CD8-positive, alpha-beta memory T cell (primary cell): ENCODE measurements at places on chromosomes 6 and 20. TPM values are rescaled to one million over a fixed set of nuclear protein-coding genes. Genes with fewer than 3 reads are reported as not detected.

DTNBP1 gene
- 37.3 TPM for polyA plus RNA-seq

PRR18 gene
- polyA plus RNA-seq, result not detected

OR12D3 gene
- polyA plus RNA-seq, result not detected

LAMA4 gene
- not detected for polyA plus RNA-seq

TAF4 gene
- polyA plus RNA-seq, result 1.4 TPM

GRM4 gene
- polyA plus RNA-seq, result 0.03 TPM

IER3 gene
- 0.58 TPM for polyA plus RNA-seq

IL17F gene
- polyA plus RNA-seq, result not detected

CST4 gene
- polyA plus RNA-seq, result not detected

DPPA5 gene
- not detected for polyA plus RNA-seq

- no peak for DNase-seq
Measured at GRCh38 chr6:75611011-75611701, 9.5 kb downstream of the SENP6 start.

DNA sequence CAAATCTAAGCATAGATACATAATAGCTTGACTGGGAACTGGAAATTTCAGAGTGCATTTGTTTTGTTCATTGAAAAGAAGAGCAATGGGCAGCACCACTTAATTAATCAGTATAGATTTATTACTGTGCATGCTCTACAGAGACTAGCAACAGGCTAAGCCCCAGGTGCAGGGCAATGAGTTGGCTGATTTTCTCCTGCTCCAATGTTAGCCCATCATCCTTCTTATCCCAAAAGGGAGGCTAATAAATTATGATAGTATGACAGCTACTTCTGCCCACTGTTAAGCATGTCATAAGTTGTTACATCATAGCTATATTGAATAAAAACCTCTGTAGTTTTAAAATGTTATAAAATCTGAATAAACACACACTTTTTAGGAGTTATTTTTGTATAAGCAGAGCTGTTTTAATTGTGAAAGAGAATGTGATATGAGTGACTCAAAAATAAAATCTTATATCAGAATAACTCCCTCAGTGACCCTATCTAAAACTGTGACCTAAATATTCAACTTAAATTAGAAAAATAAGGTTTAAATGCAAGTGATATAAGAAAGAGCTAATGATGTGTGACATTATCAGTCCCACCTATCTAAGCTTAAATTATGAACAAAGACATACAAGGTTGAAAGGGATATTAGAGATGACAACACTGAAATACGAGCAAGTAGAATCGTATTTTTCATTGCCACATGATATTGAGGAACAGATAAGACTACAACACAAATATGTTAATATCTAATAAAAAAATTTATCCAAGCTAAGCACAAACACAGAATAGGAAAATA lies 967.3 kb upstream of the ADGRB3 start:
- DNase-seq, result no peak

GRCh38 chr20:58129721-58130151 lies 98.7 kb downstream of the ANKRD60 start:
- DNase-seq, result no peak

GRCh38 chr6:108737594-108738546 lies 110.4 kb upstream of the ARMC2 start:
- DNase-seq, result no peak

- no peak for DNase-seq
Measured at GRCh38 chr20:35660122-35660937, 4.4 kb downstream of the CPNE1 start.

DNA sequence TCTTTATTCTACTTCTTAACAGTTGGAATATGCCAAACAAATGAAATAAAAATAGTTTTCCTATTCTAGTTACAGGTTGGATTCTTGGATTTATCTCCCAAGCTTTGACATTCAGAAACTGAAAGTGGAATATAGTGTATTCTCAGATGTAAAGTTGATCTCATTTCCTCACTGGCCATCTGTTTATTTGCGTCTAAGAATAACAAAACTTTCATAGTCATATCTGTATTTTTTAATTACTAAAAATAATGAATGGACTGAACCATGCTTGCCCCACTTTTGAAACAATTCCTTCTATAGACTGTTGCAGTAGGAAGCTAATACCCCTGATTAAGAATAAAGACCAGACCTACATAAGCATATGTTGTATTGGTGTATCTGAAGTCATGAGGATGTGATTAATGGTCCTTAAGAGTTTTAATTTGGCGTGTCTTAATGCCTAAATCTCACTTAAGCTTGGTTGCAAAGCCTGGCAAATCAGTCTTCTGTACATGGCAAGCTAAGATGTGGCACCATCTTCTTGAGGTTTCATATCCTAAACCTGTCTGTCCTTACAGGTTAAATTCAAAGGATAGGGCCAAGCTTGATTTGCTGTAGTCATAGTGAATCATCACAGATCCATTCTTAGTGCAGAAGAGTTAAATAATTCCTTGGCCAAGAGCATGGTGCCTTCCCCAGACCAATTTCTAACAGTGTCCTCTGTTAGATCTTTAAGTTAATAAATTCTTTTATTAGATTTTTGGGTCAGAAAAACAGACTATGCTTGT lies 58.9 kb downstream of the FOXO3 start:
- DNase-seq, result no peak

DNA sequence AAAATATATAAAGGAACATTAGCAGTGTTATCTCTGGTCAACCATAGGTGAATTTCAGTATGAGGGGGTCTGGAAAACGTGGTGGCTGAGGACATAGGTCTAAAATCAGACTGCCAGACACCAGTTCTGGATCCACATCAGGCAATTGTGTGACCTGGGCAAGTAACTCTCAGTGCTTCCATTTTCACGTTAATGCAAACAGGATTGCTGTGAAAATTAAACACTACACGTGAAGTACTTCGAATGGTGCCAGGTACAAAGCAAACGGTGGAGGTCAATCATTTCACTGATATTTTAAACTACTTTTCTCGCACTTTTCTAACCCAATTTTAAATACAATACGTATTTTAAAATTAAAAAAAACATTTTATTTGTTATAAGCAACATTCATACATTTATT lies 315.7 kb downstream of the TRDN start:
- DNase-seq, result no peak

GRCh38 chr20:23926526-23926880 lies 47.0 kb upstream of the CST5 start:
- DNase-seq, result no peak

DNA sequence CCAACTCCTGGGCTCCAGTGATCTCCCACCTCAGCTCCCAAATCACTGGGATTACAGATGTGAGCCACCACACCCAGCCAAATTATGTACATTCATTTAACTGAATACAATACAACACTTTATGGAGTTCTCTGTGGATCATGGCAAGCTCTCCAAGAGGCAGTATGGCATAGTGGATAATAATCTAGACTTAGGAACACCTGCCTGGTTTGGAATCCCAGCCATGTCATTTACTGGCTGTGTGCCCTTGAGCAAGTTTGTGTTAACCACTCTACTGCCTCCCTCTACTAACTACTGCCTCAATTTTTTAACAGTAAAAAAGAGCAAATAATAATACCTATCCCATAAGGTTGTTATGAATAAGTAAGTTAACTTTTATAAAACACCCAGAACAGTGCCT lies 1.9 kb upstream of the ETV7 start:
- DNase-seq, result no peak

DNA sequence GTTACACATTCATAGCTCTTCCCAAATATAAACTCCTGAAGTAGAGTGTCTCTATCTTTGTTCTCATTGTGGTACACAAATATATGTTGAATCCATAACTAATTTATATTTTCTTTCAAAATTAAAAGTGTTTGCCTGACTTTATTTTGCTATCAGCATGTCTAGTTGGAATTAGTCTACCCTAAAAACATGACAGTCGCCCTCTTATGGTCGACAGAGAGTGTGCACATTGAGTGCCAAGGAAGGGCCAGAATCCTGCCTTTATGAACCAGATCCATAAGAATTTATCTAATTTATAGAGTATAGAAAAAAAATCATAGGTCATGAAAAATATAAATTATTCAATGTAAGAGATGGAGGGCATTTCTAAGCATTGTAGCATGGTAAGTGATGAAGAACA lies 12.3 kb upstream of the DEFB112 start:
- no peak for DNase-seq

GRCh38 chr6:158367816-158368215 lies 55.6 kb downstream of the TULP4 start:
- DNase-seq, result no peak

- no peak for DNase-seq
Measured at GRCh38 chr6:107941627-107942026, 16.4 kb downstream of the SEC63 start.

DNA sequence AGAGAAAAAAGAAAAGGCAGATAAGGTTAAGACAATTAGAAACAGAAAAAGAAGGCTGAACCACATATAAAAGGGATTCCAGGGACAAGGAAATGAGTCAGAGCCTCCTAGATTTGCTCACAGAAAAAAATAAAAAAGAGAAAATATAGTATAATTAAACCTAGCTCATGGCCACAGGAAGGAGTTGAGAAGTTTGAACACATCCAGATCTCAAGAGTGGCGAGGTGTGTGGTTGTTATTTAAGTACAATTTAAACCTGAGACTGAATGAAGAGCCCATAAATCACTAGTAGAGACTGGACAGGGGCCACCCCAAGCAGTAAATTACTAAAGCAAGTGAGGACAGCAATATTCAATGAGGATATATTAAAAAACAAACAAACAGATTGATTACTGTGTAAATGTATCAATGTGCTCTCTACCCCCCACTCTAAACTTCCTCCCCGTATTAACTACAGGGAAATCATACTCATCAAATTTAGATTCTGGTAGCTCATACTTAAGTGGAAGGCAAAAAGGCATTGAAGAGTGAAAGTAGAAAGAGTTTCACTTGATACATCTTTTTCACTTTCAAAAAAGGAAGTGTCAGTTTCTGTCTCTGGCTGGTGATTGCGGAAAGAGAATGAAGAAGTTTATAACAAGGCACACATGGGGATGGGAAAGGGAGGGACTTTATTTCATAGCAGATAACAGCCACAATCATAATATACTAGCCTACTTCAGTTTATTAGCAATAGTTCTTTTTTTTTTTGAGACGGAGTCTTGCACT lies 49.3 kb upstream of the SCAF8 start:
- DNase-seq, result no peak

DNA sequence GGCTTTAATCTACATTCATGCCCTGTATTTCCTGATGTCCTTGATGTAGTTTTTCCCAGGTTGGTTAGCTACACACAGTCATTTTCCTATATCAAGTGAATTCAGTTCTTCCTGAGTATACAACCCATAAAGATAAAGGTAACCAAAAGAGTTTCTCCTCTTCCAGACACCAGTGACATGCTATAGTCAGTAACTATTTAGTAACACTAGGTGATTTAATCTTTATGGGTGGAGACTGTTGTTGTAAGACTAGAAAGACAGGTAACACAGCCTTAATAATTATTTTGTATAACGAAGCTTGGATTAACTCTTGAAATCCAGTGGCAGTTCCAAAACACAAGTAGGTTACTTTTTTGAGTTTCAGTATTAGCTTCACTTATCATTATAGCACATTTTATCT lies 17.6 kb downstream of the MCUR1 start:
- no peak for DNase-seq

GRCh38 chr6:14280006-14280510 lies 162.5 kb downstream of the CD83 start:
- no peak for DNase-seq

GRCh38 chr6:116366740-116367275 lies 3.9 kb upstream of the DSE start:
- no peak for DNase-seq

DNA sequence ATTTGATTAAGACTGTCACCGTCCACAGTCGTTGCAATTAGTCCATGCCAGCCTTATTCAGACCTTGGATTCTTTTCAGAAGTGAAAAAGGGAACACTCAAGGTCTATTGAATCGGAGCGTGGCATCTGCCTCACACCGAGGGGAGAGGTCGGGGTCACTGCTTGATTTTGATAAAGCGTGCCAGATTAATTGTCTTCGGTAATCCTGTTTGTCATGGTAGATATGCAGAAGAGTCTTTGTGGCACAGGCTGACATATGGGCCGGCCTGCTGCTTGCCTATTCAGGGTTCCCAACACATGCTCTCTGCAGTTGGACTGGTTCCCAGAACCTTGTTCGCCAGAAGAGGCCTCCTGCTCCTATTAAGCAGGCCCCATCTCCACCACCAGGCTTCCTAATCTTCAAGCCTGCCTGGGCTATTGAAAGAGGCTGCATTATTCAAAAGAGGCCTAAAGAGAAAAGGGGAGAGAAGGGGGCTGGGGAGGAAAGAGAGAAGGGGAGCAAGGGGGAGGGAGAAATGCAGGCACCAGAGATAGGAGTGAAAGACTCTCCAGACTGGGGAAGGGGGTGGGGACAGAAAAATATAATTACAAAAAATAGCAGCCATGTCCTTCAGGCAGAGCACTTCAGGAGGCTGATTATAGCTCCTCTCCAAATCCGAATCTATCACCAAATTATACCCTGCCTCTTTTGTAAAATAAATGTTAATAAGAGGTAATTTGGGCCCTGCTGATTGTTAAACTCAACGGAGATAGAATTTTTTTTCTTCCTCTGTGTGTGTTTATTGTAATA lies 611.3 kb downstream of the HDGFL1 start:
- DNase-seq, result no peak

- no peak for DNase-seq
Measured at GRCh38 chr6:113776998-113777397, 80.1 kb upstream of the MARCKS start.

DNA sequence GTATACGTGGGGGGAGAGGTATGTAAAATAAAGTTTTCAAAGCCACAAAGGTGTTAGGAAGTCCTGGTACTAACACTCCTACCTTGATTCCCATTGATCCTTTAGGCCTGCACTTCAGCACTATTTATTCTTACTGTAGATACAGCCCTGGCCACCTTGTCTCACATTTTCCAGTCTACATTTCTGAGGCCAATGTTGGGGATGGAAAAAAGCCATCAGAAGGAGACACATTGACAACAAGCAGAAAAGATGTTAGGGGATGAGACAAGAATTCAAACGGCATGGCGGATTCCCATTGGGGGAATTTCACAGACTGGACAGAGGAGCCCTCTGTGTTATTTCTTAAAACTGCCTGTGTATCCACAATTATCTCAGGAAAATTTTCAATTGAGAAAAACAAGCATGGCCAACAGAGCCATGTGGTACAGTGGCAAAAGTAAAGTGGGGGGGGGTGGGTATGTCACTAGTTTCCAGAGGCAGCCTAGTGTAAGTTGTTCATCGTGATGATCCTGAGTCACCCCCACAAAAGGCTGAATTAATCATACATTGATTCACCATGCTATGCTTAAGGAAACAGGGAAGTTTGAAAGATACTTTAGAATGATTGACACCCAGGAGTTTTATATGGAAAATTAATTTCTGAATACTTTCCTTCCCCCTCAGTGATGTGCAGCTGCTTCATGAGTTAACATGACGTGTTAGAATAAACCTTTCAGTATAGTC lies 40.5 kb downstream of the RREB1 start:
- DNase-seq, result no peak

DNA sequence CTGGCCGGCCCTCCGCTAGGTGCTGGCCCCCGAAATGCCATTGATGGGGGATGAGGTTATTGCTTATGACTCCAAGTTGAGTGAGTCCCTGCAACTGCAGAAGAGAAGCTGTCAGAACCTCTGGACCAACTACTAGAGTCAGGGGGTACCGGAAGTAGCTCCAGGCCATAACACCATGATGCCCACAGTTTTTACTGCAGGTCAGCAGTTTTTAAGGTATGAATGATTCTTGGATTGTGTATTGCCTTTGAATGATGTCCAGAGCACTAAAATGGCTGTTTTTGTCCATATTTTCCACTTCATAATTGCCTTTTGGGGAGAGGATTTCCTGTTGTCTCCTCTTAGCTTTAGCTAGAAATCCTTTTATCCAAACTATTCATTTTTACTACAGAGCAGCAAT lies 148.4 kb downstream of the PDE10A start:
- DNase-seq, result no peak
